ENCODE measurements at places on chromosomes 3 and 15. TPM values are rescaled to one million over a fixed set of nuclear protein-coding genes. Genes with fewer than 3 reads are reported as not detected.

FSD2 gene
- 1.2 TPM for total RNA-seq

- DNase-seq: no peak
These were observed 227.3 kb upstream of the IL12A start for GRCh38 chr3:159761369-159761768.

DNA sequence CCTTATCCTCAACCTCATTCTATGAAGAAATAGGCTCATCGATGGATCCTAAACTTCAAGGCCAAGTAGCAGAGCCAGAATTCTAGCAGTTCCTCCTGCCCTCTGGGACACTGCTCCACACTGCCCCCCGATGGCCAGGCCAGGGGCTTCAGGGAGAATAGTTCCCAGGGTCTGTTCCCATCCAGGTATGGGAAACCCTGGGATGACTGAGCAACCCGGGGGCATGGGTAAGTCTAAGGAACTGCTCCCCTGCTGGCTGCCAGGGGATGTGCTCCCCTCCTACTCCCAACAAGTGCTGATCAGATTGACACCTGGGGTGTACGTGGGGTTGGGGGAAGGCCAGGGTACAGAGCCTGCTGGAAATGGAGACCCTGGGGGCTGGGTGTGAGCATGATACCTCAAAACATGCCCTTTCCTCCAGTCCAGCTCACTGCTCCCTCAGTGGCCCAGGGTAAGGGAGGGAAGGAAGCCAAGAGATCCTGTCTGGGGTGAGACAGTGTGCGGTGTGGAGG lies 7.6 kb downstream of the ULK3 start:
- no peak for DNase-seq

DNA sequence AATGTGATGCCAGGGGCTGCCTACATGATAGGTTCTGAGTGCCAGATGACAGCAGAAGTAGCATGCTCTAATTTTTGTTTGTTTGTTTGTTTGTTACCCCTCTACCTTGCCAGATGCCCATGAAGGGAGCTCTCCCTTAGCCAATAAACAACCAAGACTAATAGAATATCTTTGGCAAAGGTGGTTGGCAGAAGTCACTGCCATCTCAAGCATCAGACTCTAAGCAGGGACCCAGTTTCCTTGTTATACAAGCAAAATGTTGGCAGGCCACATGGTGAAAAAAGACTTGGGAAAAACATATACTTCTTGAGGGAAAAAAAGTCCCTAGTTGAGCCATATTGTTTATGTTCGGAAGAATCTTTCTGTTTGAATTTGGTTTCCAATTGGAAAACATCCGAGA lies 609.0 kb upstream of the CFAP20DC start:
- no peak for DNase-seq

- no peak for DNase-seq
These were observed 30.5 kb downstream of the TOPAZ1 start for GRCh38 chr3:44272191-44272590.

DNA sequence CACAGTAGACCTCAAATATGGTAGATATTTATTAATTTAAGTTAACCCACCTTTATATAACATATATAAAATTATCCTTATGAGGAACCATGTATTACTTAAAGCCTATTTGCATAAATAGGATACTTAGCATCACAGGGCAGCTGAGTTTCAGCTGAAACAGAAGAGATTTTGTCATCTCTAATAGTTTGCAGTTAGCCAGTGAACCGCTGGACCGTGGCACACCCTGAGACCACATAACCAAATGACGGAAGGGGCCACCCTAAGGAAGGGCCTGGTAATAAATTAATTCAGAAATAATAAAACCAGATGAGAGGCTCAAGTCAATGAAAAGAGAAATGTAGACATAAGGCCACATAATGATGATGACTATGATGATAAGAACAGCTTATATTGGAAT lies 107.7 kb downstream of the MYO5A start:
- DNase-seq: no peak

Data from urinary bladder (tissue), 4 donors.